Brain (organoid and tissue), 16 donors: ENCODE measurements at places on chromosomes 1 and 21.

GRCh38 chr1:43938892-43939587 lies 5.4 kb downstream of the ARTN start:
- no peak for DNase-seq

- DNase-seq: no peak
These were observed 7.0 kb upstream of the CDK11B start for GRCh38 chr1:1665815-1666251.

DNA sequence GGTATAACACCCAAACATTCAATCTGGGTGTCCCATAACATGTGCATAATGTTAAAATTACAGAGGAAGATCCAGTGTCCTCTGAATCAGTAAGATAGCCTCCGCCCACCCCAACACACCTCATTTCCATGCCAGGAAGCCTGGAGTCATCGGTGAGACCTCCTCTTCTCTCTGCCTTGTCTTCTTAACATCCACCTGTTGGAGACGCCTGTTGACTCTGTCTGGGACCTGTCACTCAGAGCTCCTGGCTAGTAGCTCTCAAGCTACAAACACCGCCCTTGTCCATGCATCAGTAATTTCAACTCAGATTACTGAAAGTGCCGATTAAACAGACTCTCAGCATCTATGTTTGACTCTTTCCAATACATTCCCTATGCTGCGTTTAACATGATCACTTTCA lies 27.4 kb downstream of the KCNJ15 start:
- DNase-seq: no peak

GRCh38 chr1:32899586-32900296 lies 1.4 kb downstream of the TMEM54 start:
- DNase-seq: no peak
